SW480 (cell line): ENCODE measurements at places on chromosomes 12 and 14.
A peak's percentile ranks its signal among the peaks of the same experiment; 100 is the strongest.

DNA sequence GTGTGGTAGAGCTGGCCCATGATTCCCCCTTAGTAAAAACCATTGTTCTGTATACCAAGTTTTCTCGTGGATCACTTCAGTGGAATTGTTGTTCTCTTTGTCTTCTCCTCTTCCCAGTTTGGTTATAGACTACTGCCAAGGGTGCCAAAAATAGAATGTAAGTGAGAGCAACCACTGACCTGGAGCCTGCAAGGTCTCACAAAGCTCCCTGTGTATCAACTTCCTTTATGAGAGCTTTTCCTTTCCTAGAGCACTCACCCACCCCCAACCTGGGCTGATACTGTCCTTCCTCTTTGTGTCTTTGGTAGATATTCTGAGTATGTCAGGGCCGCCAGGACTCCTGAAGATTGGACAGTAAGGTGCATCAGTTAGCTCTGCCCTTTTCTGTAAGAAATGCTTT is 101.0 kb downstream of the SCN8A start:
- no peak for DNase-seq

DNA sequence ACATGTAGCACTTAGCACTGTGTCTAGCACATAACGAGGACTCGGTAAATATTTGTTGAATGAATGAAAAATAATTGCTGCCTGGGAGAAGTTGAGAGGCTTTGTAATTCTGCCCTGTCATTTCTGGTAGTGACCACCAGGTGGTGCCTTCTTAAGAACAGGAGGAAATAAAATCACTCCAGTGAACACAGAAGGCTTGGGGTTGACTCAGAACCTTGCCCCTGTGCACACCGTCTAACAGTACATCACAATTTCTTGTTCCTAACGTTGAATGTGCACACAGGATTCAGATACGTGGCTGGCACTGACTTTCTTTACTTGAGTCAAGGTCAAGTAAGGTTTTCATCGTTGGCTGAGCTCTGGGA is 91.8 kb downstream of the RGS6 start:
- peak; percentile 55 for DNase-seq

GRCh38 chr12:50571786-50572185 is 67.0 kb downstream of the DIP2B start:
- no peak for DNase-seq

- peak; percentile 52 for DNase-seq
Observed at GRCh38 chr12:101490286-101490920, 15.3 kb downstream of the SPIC start.

DNA sequence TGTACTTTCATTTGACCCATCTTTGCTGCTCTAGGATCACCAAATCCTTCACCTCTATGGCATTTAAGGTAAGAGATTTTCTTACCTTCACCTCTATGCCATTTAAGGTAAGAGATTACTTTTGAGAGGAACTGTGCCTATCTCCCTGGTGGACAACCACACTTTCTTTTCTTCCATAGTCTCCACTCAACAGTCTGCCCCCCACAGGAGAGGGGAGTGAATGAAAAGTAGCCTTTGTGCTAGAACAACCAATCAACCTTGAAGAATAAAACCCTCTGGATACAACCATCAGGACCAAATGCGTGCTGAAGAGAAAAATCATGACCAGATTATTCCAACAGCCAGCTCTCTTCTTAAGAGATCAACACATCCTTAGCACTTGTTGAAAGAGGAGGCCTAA is 258.6 kb upstream of the TMPO start:
- no peak for DNase-seq

GRCh38 chr14:94819531-94819930 is 49.6 kb upstream of the GSC start:
- DNase-seq = no peak

DNA sequence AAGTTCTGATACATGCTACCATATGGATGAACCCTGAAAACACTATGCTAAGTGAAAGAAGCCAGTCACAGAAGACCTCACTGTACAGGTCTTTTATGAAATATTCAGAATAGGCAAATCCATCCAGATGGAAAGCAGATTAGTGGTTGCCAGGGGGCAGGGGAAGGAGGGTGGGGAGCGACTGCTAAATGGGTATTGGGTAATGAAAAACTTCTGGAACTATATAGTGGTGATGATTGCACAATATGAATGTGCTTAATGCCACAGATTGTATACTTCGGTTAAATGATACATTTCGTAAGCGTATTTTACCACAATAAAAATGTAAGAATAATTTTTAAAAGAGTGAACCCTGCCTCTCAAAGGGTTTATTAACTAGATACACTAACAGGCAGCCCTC is 11.8 kb upstream of the KSR2 start:
- DNase-seq = no peak

DNA sequence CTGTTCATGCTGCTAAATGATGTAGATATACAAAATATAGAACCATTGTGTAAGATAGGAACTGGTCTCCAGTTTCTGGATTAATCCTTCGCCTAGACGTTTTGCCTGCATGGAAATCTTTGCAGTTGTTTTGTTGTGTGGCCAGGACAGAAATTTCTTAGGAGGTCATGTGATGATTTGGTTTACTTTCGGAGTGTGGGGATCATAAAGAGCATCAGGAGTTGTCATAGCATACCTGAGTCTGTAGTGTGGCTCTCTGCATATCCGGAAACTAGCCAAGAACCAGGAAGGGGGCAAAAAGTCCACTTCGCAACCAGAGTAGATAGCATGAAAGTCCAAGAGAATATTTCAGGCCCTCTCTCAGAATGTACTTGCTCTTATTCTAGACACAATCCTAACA is 3.1 kb downstream of the SAMD4A start:
- no peak for DNase-seq

DNA sequence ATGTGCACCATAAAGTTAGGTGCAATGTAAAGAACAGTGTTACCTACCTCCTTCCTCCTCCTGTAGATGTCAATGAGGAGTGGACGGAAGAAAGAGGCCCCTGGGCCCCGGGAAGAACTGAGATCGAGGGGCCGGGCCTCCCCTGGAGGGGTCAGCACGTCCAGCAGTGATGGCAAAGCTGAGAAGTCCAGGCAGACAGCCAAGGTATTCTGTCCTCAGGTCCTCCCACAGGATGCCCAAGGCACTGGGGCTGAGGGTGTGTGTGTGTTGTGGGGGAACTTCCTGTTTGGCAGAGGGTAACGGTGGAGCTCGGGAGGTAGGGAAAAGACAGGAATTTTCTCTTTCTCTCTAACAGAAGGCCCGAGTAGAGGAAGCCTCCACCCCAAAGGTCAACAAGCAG is 6.4 kb downstream of the ATN1 start:
- DNase-seq = no peak

- no peak for DNase-seq
Observed at GRCh38 chr14:73712071-73712506, 2.1 kb downstream of the PNMA1 start.

- no peak for DNase-seq
Observed at GRCh38 chr14:67510836-67511235, 22.3 kb upstream of the PLEKHH1 start.

- peak; percentile 81 for DNase-seq
Observed at GRCh38 chr12:12334367-12335040, 15.5 kb downstream of the MANSC1 start.

- DNase-seq = no peak
Observed at GRCh38 chr14:76228138-76228537, 76.4 kb downstream of the GPATCH2L start.

DNA sequence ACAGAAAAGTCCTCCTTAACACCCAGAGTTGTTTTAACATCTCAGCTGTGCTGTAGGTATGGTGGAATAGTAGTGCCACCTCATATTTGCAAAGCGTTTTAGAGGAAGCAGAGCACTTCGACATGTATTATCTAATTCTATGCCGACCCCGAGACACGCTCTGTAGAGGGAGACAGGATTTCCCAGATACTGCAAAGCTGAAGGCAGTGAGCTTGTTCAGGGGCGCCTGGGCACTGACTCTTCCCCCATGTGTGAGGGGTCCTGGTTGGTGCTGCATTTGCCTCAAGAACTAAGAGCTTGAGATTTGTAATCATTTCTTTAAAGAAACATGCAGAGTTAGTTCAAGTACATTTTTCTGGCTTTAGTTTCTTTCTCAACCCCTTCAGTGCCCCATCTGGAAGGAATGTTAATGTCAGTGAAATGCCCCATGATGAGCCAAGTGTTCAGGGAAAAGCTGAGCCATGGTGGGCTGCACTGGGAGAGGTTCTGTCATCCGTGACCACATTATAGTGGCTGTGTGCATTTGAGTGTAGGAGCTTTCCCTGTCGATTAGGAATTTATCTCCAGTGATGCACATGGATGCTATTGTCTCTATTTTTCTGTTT is 66.3 kb downstream of the MBIP start:
- DNase-seq = no peak

DNA sequence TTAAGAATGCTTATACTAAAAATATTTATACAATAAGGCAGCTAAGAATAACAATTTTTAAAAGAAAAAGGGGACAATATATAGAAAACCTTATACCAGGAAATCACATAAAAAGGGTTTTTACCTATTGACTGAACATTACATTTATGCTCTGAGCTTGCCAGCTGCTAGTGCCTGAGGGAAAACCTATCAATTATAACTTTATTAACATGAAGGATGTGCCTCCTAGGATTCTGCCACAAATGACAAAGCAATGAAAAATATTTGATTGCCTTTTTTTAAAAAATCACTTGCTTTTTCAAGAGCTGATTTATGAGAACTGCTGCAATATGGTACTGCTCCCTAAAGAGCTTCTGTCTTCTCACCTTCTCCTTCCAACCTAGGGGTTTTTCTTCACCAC is 185.7 kb downstream of the RIMBP2 start:
- DNase-seq = no peak

- DNase-seq = no peak
Observed at GRCh38 chr14:21199611-21200560, 44.0 kb upstream of the OR5AU1 start.

- no peak for DNase-seq
Observed at GRCh38 chr14:49594347-49595091, 4.2 kb upstream of the LRR1 start.

DNA sequence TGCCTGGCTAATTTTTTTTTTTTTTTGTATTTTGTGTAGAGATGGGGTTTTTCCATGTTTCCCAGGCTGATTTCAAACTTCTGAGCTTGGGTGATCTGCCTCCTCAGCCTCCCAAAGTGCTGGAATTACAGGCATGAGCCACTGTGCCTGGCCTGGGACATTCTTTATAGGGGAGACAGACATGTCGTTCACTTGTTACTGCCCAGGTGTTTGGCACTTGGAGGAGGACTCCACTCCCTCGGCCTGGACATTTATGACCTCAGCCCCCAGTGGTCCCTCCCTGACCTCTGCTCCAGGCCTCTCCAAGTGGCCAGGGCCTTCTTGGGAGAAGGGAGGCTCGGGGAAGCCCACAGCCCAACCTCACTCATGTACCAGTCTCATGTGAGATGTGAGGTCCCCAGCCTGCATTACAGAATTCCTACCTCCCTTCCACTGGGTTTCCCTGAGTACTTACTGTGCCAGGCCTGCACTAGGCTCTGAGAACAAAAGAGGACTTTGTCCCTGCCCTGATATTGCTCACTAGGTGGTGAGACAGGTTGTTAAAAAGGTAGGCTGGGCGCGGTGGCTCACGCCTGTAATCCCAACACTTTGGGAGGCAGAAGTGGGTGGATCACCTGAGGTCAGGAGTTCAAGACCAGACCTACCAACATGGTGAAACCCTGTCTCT is 9.7 kb upstream of the POP5 start:
- no peak for DNase-seq

DNA sequence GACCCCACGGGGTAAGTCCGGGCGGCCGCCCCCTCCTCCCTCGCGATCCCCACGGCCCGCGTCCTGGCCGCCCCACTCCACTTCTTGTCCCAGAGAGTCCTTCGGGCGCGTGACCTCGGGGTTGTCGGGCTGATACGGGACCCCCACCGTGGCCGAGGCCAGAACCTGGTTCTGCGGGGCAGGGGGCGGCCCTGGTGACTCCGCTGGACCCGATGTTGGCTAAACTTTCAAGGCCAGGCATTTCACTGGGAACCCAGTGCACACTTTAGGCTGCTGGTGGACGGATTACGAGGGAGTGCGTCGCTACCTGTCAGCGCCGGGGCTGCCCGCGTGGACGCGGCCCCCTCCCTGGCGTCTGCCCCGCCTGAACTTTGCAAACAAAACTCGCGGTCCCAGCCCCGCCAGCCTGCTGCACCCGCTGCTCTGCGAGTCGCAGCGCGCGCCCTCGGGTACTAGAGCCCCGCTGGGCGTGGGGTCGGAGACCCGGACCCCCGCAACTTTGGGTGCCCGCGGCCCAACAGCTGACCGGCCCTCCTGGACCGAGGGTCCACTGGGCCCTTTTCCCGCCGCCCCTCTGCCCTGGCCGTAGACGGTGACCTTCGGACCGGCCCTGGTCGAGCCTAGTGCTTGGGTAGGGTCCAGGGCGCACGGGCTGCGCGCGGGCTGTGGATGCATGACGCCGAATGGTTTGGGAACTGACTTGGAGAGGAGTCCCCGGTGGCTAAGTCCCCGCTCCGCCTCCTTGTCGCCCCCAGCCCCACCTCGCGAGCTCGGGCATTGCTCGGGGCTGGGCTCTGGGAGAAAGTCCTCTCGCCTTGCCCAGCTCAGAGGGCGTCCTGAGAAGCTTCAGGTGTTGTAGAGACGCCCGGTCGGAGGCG is 624 bp downstream of the RIN3 start:
- DNase-seq = no peak

GRCh38 chr14:91919814-91920213 is 27.7 kb downstream of the FBLN5 start:
- no peak for DNase-seq

DNA sequence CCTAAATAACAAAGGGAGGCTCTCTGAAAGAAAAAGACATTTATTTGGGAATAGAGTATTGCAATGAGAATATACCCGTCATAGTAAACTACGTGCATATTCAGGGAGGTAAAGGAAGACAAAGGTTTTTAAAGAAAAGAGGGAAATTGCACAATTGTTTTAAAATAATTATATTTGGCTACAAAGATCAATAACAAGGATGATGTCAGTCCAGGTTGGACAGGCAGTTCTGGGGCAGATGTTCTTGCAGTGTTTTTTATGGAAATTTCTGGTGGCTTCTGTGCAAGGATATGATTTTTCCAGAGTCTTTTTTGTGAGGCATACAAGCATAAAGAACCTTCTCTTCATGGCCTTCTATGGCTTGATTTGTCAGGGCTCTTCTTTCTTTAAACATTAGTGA is 29.6 kb downstream of the HSD17B6 start:
- no peak for DNase-seq

DNA sequence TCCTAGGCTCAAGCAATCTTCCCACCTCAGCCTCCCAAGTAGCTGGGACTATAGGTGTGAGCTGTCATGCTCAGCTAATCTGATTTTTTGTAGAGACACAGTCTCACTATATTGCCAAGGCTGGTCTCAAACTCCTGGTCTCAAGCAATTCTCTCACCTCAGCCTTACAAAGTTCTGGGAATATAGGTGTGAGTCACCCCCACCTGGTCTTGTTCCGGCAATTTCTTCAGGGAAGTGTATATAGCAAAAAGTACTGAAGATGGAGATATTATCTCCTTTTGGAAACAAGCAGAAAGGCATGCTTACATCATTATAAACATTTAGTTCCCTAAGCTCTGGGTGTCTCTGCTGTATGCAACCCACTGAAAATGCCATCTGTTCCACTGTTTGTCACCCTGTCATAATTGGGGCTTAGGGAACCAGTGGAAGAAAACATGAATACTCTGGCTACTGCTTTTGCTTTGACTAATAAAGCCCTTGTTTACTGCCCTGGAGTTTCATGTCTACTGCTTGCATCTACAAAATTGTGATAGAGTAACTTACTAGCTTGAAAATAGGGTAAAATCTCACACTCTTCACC is 940.2 kb downstream of the GALC start:
- DNase-seq = no peak

- no peak for DNase-seq
Observed at GRCh38 chr12:8154526-8154925, 2.3 kb upstream of the ZNF705A start.

- DNase-seq = no peak
Observed at GRCh38 chr12:123254853-123255446, 16.7 kb downstream of the CDK2AP1 start.

- no peak for DNase-seq
Observed at GRCh38 chr12:12086362-12086761, 15.6 kb downstream of the BCL2L14 start.
